ENCODE measurements at places on chromosomes 11 and 22. TPM values are rescaled to one million over a fixed set of nuclear protein-coding genes. Genes with fewer than 3 reads are reported as not detected.

Gene BARX2
- total RNA-seq: 92.8 TPM

Gene MRGPRX4
- total RNA-seq: not detected

Gene APOA5
- total RNA-seq: not detected

Gene GUCY1A2
- total RNA-seq: 0.84 TPM

GRCh38 chr22:17303840-17304779 is 65.2 kb upstream of the CECR2 start:
- peak; percentile 72 for ATAC-seq

GRCh38 chr11:117072517-117073461 is 25.4 kb downstream of the SIK3 start:
- peak; percentile 88 for ATAC-seq

- no peak for ATAC-seq
Observed at GRCh38 chr11:67636962-67637361, 2.6 kb downstream of the TBX10 start.

DNA sequence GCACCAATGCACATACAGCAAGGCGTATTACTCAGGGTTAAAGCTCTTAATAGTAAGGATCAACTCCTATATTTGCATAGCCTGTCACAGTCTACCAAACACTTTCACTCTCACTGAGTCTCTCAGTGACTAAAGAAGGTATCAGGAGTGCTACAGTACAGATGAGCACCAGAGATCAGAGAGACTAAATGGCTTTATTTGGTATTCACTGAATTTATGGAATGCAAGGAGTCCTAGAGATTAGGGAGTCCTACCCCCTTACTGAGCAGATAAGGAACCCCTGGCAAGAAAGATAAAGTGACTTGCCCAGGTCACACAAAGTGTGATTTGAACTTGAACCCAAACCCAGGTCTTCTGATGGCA is 396.4 kb upstream of the CCDC90B start:
- peak; percentile 79 for ATAC-seq

DNA sequence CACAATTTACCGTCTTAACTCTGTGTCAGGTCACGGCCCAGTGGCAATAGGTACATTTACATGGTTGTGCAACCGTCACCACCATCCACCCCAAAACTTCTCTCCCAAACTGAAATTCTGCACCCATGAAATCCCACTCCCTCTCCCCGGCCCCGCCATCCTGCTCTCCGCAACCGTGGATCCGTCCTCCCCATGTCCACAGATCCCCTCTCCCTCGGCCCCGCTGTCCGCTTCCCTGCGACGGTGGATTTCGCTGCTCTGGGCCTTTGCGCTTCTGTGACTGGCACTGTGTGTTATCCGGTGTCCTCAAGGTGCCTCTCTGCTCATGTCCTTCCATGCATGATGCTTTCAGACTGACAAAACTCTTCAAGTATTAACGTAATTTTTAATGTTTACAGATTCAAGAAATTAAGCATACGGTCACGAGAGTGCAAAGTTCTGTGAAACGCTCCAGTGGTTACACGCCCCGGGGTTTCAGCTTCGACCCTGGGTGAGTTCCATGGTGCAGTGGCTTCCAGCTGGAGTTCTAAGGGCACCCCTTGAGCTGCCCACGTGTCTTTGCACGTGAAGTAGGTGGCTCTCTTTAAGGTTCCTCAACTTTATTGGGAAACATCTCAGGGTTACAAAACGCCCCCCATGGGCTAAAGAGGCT is 76.4 kb downstream of the KCNQ1 start:
- ATAC-seq: no peak

DNA sequence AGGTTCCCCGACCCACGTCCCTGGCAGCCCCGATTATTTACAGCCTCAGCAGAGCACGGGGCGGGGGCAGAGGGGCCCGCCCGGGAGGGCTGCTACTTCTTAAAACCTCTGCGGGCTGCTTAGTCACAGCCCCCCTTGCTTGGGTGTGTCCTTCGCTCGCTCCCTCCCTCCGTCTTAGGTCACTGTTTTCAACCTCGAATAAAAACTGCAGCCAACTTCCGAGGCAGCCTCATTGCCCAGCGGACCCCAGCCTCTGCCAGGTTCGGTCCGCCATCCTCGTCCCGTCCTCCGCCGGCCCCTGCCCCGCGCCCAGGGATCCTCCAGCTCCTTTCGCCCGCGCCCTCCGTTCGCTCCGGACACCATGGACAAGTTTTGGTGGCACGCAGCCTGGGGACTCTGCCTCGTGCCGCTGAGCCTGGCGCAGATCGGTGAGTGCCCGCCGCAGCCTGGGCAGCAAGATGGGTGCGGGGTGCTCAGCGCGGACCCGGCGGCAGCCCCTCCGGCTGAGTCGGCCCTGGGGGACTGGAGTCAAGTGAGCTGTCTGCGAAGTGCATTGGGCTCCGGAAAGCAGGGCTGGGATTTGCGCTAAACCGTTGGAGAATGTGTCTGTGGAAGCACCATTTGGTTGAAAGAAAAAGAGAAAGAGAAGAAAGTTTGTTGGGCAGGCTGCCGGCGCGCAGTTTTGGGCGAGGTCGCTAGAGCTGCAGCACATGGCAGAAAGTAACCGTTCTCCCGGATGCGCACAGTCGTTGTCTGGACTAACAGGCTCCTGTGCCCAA is at the start of gene CD44:
Gene CD44 (plus strand): TSS at position 229 of the 779 bp plus-strand sequence. CDS start 133 bp downstream, at position 362.
- ATAC-seq: peak; percentile 78

DNA sequence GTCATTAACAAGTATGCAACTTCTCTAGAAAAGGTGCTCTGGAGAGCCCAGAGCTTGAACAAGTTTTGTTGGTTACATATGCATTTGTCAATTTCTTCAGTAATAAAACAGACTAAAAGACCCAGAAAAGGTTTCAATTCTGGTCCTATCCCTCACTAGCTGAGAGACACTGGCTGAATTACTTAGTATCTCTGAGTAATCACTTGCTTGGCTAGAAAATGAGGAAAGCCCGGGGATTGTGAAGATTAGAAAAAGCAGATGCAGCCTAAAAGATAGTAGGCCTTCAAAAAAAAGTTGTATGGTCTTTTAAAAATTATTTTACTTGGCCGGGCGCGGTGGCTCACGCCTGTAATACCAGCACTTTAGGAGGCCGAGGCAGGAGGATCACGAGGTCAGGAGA is 41.2 kb downstream of the MAPK1 start:
- ATAC-seq: no peak
